Renal cortex interstitium (tissue), 15 donors: ENCODE measurements at places on chromosomes 3 and 15.

GRCh38 chr3:49021213-49021812 is 608 bp upstream of the NDUFAF3 start:
- peak; percentile 97 for DNase-seq

DNA sequence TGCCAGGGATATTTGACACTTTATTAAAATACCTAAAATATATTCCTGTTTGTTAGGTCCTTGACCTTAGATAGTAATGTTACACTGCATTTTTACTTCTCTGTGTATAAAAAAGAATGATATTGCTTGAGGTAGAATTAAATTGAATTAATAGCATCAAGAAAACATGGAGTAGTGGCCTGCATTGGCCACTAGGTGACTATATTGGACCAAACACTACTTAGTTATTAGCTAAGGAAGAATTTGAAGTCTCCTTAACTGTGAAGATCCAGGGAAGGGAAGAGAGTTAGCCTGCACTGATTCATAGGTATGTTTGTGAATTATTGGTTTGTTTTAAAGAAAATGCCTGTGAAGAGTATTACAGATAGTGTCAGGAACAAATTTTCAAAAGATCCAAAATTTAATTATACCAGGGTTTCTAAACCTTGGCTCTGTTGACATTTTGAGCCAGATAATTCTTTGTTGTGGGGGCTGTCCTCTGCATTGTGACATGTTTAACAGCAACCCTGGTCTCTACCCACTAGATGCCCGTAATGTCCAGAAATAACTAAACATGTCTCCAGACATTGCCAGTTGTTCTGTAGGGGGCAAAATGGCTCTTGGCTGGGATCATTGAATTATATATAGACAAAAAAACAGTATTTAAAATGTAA is 103.6 kb upstream of the THSD4 start:
- DNase-seq, result no peak

- DNase-seq, result no peak
Measured at GRCh38 chr15:76904461-76905012, 603 bp downstream of the SCAPER start.

- DNase-seq, result no peak
Measured at GRCh38 chr3:129341331-129342141, 62.9 kb downstream of the HMCES start.

GRCh38 chr15:86125775-86126174 is 46.1 kb downstream of the AGBL1 start:
- no peak for DNase-seq

GRCh38 chr3:45491344-45491743 is 103.0 kb downstream of the LARS2 start:
- no peak for DNase-seq

GRCh38 chr3:18442756-18443664 is 17.9 kb upstream of the SATB1 start:
- no peak for DNase-seq

DNA sequence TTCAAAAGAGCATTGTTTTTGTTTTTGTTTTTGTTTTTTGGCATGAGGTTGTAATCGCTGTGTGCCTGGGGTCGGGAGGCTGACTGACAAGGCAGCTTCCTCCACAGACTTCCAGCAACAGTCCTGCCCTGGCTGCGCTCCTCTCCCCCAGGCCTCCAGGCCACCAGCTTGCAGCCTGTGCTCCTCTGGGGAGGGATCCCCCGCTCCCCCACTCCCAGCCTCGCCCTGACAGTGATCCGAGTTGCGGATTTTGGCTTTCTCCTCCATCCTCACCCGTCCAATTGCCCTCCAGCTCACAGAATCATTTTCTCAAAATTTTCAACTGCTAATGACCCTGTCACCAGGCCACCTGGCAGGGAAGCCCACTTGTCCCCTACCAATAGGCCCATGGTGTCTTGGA is 36.5 kb upstream of the PCSK6 start:
- no peak for DNase-seq

DNA sequence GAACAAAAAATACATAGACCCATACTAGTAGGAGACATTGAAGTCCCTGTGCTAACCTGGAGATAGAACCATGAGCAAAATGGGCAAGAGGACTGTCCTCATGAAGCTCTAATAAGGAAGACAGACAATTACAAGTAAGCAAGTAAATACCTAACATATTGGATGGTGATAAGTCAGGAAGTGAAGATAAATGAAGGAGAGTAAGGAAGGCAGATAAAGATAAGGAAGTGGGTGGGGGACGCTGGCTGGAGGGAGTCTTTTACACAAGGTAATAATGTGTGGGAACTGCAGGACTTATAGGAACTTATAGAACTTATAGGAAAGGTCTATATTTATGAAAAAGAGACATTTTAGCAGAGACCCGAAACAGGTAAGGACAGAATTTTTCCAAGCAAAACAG is 148.9 kb upstream of the ABI3BP start:
- DNase-seq, result no peak

GRCh38 chr3:179000659-179001058 is 71.0 kb downstream of the ZMAT3 start:
- no peak for DNase-seq

DNA sequence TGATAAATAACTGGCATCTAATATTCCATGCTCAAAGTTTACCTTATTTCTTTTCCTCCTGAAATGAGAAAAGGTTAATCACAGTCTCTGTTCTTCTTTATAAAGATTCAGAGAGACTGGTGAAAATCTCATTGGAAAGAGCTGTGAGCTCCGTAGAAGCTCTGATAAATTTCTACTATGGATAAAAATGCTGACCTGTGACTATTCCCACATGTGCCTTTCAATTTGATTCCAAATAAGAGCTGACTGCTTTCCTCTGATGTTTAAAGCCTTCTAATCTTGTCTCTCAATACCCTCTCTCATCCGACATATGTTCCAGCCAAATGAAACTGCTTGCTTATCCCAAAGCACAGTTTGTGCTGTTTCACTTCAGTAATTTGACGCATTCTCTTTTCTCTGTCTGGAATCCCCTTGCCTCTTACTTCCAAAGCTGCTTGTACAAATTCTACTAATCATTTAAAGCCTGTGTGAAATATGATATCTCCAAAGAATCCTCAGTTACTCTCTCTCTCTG is 130.1 kb downstream of the RTP4 start:
- DNase-seq, result no peak

- no peak for DNase-seq
Measured at GRCh38 chr3:64163755-64164148, 61.5 kb downstream of the PRICKLE2 start.

GRCh38 chr15:46956881-46957280 is 760.4 kb upstream of the SEMA6D start:
- DNase-seq, result no peak

DNA sequence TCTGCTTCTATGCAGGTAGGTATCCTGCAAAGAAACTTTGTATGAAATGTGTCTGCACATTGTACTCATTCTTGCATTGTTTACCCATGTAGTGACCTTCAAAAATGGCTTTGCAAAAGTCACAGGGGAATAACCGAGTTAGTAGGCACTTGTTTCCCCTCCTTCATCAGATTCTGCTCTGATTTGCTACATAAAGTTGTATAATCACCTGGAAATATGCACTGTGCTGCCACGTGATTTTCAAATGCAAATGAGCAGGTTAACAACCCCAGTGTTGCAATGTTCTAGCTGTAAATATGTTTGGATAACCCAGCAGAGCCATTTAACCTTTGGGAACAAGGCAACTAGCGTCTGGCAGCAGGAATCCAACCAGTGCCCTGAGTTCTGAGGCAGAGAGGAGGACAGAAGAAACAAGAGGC is at the start of gene KNG1:
KNG1 (plus strand) TSS at position 321 of the 419 bp plus-strand sequence. CDS start 184 bp downstream, outside the sequence.
- no peak for DNase-seq

GRCh38 chr3:126081618-126082361 is 2.1 kb downstream of the SLC41A3 start:
- no peak for DNase-seq

DNA sequence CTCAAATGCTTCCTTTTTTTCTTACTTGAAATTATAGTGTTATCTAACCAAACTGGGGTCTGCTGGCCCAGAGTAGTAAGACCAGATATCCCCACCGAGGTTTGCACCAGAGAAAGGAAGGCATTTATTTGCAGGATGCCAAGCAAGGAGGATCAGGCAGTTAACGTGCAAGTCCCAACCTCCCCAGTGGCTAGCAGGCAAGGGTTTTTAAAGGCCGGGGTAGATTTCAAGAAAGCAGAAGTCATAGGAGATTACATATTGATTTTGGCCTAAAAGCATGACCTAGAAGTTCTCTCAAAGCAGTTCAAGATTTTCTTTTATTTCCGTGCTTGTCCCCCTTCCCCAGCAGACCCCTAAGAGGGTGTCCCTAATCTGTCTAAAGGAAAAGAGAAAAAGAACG is 32.8 kb upstream of the STRIT1 start:
- no peak for DNase-seq

DNA sequence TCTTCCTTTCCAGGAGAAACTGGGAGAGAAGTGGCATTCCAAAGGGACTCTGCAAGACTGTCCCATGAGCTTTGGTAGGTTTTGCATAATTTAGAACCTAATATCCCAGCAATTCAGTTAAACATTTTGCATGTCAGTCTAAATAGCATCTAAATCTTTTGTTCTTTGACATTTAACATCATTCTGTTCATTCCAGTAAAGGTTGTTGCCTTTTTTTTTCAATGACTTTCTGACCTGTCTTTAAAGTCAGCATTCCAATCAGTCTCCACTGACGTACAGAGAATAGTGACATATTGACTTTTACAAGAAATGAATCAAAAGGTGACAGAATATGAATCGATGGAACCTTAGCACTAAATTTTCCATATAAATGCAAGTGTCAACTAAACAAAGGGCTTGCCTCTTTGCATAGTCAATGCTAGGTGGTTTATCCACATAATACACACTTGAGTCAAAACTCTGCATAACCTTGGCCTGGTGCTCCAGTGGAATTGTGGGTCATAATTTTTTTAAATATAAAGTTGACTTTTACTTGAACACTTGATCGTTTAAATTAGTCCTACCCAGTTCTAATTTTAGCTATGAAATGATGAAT is 370.1 kb downstream of the CNTN6 start:
- no peak for DNase-seq

DNA sequence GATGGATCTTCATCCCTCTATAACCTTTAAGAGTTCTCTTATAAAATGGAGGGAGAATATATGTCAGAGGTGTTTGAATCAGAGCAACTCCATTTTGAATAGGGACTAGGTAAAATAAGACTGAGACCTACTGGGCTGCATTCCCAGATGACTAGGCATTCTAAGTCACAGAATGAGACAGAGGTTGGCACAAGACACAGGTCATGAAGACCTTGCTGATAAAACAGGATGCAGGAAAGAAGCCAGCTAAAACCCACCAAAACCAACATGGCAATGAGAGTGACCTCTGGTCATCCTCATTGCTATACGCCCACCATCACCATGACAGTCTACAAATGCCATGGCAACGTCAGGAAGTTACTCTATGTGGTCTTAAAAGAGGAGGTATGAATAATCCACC is 211.0 kb downstream of the GBE1 start:
- DNase-seq, result no peak

DNA sequence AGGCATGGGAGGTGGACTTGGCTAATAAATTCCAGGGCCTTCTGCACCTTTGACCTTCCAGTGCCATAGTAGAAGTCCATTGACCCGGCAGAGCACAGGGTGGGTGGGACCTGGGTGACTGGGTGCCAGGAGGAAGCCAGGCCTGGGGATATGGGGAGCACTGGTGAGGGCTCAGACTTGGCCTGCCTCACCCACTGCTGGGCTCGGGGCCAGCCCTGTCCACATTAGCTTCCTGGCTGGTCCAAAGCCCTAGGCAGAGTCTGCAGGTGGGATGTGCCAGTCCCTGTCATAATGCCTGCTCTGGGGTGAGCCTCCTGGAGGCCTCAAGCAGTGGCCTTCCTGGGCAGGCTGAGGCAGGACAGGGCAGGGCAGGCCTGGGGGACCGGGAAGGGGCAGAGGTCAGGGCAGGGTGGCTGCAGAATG is 38.1 kb upstream of the CHRNB4 start:
- DNase-seq, result no peak

DNA sequence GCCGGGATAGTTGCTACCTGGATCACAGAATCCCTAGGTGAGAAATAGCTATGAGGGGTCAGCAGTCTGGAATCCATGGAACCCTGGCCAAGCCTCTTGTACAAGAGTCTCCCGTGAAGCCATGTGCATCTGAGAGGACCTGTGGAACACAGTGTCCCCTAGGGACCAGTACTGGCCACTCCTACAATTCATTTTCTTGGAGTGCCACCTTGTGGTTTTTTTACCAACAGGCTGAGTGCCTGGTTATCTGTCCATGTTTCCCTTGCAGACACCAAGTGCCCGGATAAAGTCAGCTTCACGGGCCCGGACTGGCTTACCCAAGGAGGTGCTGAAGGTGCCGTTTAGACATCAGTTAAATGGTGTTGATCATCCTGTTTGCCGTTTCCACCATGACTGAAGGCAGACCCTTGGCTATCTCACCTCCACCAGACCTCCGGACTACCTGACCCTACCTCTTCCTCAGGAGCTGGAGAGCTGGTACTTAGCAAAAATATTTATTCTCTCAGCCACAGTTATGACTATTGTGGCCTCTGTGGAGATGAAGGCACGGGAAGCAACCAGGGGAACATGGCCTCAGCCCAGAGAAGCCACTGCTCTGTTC is 93.9 kb downstream of the RBPMS2 start:
- no peak for DNase-seq

DNA sequence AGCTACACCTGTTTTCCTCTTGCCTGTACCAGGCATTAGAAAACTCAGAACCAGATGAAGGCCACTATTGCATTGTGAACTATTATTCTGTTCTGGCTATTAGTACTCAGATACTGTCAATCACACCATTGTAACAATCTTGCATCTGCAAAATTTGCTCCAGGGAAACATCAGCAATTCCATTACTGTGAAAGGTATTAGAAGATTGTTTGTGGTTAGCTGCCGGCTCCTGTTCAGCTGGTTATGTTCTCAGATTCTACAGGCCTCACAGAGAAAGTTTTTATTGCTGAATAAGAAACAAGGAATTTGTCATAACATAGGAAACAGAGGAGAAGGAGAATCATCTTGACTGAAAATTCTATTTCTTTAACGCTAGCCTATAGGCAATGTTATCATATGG is 179.9 kb downstream of the PLOD2 start:
- DNase-seq, result no peak

GRCh38 chr3:131172502-131173200 is 146.0 kb downstream of the NEK11 start:
- DNase-seq, result no peak

DNA sequence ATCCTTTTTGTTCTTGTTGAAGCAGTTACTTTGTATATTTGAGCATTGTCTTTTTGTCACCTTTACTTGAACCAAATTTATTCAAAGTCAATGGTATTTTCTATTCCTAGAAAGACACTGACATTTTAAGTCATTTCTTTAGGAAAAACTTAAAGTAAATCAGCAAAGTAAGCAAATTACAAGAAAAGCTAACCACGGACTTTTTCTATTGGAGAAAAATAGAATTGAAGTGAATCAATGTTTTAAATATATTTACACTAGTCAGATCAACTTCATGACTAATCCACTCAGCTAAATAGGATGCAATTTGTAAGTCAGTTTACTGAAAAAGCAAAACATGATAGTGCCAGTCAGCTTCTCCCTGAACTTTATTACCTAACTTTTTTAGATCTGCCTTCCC is 733.8 kb upstream of the ALCAM start:
- no peak for DNase-seq
